Esophagus squamous epithelium (tissue), 5 donors: ENCODE measurements at places on chromosomes 13 and 19.

GRCh38 chr13:31038834-31039552 is 106.5 kb downstream of the TEX26 start:
- DNase-seq: no peak

DNA sequence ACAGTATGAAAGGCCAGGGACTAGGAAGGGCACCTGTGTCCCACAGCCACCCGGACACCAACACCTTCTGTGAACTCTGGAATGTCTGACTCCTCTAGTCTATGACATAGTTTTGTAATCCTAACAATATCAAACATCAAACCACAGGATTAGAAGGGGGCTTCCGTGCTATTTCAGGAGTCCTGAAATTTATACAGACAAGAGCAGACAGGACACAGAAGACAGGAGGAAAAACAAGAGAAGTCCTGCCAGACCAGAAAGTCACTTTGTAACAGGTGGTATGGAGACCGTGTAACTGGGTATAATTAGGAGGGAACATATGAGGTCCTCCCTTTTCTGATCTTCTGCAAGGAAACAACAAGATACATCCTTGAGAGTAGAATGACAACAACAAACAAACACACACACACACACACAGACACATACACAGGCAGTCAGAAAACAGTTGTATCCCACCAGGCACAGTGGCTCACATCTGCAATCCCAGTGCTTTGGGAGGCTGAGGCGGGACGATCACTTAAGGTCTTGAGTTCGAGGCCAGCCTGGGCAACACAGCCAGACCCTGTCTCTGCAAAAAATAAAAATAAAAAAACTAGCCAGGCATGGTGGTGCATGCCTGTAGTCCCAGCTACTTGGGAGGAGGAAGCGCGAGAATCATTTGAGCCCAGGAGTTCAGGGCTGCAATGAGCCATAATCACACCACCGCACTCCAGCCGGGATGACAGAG is 13.1 kb downstream of the INSR start:
- DNase-seq: no peak

DNA sequence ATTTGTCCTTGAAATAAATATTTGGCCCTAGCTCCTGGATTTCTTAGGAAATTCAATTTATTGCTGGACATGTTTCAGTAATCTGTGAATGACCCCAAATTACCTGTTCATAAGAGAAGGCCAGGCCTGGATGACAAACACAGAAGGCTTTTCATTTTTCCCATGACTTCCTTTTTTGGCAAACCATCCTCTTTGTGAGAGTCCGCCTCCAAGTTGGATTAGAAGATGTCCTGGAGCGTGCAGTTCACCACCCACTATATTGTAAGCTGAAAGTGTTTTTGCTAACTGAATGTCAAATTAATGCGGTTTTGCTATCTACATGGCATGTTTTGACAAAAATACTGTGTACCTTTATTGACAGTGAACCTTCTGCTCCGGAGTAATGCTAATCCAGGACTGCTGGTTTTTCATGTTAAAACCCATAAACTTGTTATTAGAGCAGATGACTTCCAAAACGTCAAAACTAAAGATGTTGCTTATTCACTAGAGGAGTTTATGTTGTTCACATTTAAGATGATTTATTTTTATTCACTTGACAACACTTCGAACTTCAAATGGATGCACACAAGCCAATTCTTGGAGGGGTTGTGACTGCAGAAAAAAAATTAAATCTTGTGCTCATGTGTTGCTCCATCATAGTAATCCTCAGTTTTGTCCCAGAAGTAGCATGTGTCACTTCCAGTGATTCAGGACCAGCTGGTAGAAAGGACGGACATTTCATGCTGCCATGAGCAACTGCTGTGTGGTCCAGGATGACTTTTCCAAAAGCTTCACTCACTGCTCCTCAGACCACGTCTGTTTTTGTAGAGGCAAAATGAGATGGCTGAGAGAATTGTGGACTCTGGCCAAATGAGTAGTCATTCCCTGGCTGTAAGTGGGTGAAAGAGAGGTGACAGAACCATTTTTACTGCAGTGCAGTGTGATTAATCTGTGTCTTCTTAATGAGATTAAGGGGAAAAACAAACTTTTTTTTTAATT is 71.0 kb downstream of the ITGBL1 start:
- no peak for DNase-seq

DNA sequence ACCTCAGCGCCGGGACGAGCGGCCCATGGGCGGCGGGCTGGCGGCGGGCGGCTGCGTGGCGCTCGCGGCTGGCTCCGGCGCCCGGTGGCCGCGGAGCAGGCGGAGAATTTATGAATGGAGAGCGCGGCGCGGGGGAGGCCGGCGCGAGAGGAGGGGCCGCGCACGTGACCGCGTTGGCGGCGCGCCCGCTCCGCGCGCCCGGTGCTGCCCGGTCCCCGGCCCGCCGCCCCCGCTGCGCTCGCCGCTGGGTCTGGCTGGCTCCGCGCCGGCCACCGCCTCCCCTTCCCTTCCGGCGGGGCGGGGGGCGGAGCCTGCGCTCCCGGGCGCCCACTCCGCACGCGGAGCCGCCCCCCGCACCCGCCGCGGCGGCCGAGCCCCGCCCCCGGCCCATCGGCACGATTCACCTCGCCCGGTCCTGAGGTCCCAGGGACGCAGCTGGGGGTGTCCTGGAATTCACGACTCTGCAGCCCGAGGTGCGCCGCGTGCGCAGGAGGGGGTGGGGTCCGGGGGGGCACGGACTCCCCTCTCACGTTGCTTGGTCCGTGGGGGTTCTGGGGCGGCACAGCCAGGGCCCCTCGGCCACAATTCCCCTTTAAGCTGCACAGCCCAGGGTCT is at the start of gene CBARP:
Gene CBARP (minus strand): TSS at position 252 of the 615 bp plus-strand sequence. CDS start 1,905 bp downstream, outside the sequence.
- no peak for DNase-seq

GRCh38 chr13:22061371-22061805 is 390.5 kb downstream of the FGF9 start:
- DNase-seq: no peak

DNA sequence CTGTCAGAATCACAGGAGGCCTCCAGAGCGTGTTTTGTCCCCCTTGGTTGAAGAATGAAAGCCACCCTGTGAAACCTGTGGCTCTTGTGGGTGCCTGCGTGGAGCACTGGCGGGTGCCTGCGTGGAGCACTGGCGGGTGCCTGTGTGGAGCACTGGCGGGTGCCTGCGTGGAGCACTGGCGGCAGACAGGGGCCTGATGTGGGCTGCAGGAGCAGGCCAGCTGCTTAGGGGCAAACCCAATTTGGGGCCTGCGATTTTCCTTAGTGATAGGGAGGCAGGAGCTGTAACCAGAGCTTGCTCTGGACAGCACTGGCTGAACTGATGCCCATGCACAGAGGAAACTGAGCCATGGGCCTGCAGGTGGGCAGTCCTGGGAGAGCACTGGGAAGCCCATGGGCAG is 24.3 kb downstream of the ARHGEF7 start:
- no peak for DNase-seq

GRCh38 chr13:30607908-30608307 is 9.8 kb upstream of the USPL1 start:
- no peak for DNase-seq
